ENCODE measurements at places on chromosomes 4 and X. TPM values are rescaled to one million over a fixed set of nuclear protein-coding genes. Genes with fewer than 3 reads are reported as not detected.

The TSPAN7 gene
- 8.6 TPM for total RNA-seq

The ACTRT1 gene
- total RNA-seq, result not detected

The MAGEB17 gene
- total RNA-seq, result 0.09 TPM

The LRBA gene
- 94.3 TPM for total RNA-seq

The TRAPPC2 gene
- 31.6 TPM for total RNA-seq

The SERPINA7 gene
- total RNA-seq, result not detected

The GLRB gene
- 6.1 TPM for total RNA-seq

The OFD1 gene
- 36.0 TPM for total RNA-seq

The TET2 gene
- 12.1 TPM for total RNA-seq

The SPANXC gene
- not detected for total RNA-seq

The GJB1 gene
- not detected for total RNA-seq

The POF1B gene
- not detected for total RNA-seq

The ZNF280C gene
- total RNA-seq, result 33.1 TPM

The EXOC1 gene
- total RNA-seq, result 52.0 TPM

The COL4A6 gene
- total RNA-seq, result 40.5 TPM

The GAGE1 gene
- not detected for total RNA-seq

The OPN1MW3 gene
- not detected for total RNA-seq

The IL15 gene
- total RNA-seq, result not detected

The TMPRSS11F gene
- not detected for total RNA-seq

The USO1 gene
- total RNA-seq, result 80.4 TPM

The ADGRA3 gene
- 87.9 TPM for total RNA-seq

The ZCCHC12 gene
- not detected for total RNA-seq

The MAGEB1 gene
- not detected for total RNA-seq

The STBD1 gene
- total RNA-seq, result 5.4 TPM

The ADH1C gene
- not detected for total RNA-seq

The AFM gene
- total RNA-seq, result not detected

The HELQ gene
- total RNA-seq, result 15.3 TPM

The FGF2 gene
- 27.7 TPM for total RNA-seq

The CTAG2 gene
- not detected for total RNA-seq

The DIAPH2 gene
- total RNA-seq, result 16.7 TPM

The UBL4A gene
- 31.1 TPM for total RNA-seq

The DAPP1 gene
- total RNA-seq, result not detected

The ERAS gene
- 0.50 TPM for total RNA-seq

The SPINK2 gene
- 2.3 TPM for total RNA-seq

Data from neural progenitor cell (in vitro differentiated cells).